Activated effector memory CD4-positive, alpha-beta T cell treated with anti-CD3 and anti-CD28 coated beads, Interleukin-2, amount 50 U/mL, for 16 hours (primary cell): ENCODE measurements at places on chromosomes 16 and 17.

GRCh38 chr17:34464812-34465211 lies 101.8 kb upstream of the CCL1 start:
- peak; percentile 27 for DNase-seq

GRCh38 chr17:733743-734142 lies 1.3 kb downstream of the TLCD3A start:
- no peak for DNase-seq

DNA sequence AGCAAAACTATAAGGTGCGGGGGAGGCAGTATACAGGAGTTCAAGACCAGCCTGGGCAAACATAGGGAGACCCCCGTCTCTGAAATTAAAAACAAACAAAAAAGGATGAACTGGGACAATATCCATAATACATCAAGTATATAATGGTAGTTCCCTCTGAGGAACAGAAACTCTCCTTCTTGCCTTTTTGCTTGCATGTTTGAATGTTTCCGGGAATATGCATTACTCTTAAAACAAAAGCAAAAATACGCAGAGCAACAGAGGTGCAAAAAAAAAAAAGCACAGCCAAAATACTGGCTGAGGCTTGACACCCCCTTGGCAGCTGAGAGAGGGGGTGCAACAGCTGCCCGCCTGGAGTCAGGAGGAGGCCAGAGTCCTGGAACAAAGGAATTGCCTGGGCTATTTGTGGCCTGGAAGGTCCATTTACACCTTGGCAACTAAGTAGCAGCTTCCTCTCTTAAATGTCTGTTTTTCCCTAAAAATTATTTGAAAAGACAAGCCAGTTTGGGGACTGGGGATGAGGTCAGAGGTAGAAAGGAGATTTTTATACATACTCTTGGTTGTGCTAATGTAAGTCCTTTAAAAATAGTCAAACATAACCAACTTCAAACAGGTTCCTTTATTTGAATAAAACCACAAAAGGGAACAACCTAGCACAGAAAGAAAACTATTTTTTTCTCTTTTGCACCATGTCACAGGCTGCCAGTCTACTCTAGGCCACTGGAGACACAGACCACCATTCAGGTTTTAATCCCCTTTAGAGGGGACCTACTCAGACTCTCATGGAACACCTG lies 19.5 kb downstream of the USP7 start:
- DNase-seq, result no peak

GRCh38 chr17:76207275-76208059 lies 32.8 kb downstream of the RNF157 start:
- DNase-seq, result peak; percentile 41

DNA sequence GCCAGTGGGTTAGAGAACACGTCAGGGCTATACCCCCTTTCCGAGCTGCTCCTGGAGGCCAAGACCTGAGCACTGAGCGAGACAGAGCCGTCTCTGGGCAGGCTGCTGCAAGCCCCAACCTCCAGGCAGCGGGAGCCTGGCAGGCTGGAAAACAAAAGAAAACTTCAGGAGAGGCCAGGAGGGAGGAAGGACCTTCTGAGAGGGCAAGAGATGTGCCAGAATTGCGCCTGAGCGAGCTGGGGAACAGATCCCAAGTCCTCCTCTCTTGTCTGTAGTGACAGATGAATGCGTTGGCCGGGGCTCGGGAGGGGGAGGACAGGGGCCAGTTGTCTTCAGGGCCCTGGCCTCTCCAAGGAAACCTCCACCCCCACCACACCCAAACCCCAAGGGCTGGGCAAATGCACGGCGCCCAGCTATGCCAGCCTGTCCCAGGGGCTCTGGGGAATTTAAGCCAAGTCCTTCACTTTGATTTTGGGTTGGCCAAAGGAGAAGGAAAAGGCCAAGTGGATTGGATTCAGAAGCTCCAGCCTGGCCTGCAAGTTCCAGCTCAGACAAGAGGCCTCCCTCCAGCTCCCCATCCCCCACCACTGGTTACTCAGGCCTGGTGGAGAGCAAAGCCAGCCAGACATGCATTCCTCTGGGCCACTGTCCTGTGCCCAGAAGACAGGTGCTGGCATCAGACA lies 18.1 kb downstream of the SDK2 start:
- no peak for DNase-seq

GRCh38 chr16:46996391-46996790 lies 22.9 kb upstream of the DNAJA2 start:
- DNase-seq, result no peak
